ENCODE measurements at places on chromosomes 3 and 15.

GRCh38 chr15:85354948-85355347, 25.5 kb upstream of the AKAP13 start:
- no peak for DNase-seq

GRCh38 chr15:37221671-37222145, 121.4 kb upstream of the MEIS2 start:
- DNase-seq: no peak

GRCh38 chr3:158711886-158712285, 20.4 kb downstream of the RARRES1 start:
- DNase-seq: peak; percentile 91

- no peak for DNase-seq
Observed at GRCh38 chr15:92648190-92648875, 7.2 kb downstream of the FAM174B start.

- peak; percentile 22 for DNase-seq
Observed at GRCh38 chr3:171183042-171183441, 156.5 kb upstream of the SLC2A2 start.

DNA sequence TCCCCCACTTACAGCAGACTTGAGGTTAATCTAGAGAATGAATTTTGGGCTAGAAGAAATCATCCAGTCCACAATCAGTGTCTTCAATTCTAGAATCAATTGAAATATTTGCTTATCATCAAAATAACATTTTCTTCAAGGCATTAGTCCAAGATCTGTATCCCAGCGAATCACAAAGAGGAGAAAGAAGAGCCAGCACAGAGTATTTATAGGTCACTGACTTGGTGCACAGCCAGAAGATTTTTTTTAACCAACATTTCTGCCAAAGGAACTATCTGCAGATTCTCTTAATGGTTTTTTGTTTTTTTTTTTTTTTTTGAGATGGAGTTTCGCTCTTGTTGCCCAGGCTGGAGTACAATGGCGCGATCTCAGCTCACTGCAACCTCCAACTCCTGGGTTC, 178.2 kb downstream of the TNIK start:
- DNase-seq: no peak

GRCh38 chr3:38139191-38139590, 730 bp downstream of the MYD88 start:
- no peak for DNase-seq

- DNase-seq: no peak
Observed at GRCh38 chr3:43523454-43524053, 98.3 kb downstream of the ANO10 start.
